MCF 10A (cell line): ENCODE measurements at places on chromosomes 13 and 19. TPM values are rescaled to one million over a fixed set of nuclear protein-coding genes. Genes with fewer than 3 reads are reported as not detected.
A peak's percentile ranks its signal among the peaks of the same experiment; 100 is the strongest.

FGF22 gene
- not detected in 2 replicates for total RNA-seq

DNA sequence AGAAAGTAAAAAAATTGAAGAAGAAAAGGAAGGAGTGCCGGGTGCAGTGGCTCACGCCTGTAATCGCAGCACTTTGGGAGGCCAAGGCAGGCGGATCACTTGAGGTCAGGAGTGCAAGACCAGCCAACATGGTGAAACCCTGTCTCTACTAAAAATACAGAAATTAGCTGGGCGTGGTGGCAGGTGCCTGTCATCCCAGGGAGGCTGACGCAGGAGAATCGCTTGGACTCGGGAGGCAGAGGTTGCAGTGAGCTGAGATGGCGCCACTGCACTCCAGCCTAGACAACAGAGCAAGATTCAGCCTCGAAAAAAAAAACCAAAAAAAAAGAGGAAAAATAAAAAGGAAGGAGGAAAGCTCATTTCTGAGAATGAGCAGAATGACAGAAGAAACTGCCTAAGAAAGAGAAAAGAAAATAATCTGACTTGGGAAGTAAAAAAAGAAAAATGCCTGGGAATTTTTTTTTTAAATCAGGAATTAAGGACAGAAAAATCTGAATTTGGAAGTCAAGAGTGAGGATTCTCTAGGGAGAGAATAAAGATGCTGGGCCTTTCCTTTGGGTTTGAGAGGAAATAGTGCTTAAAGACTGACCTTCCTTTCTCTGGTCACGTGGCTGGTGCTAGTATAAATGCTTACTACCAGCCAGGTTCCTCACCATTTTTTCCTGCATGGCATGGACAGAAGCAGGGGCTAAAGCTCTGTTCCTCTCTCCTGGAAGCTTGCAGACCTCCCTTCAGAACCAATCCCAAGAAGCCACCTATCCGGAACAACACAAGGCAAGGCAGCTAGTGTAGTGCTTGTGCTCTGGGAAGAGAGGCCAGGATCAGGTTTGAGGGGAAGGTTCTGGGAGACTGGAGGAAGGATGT is at the start of gene FFAR2:
TSS of gene FFAR2 (plus strand) at position 652 of the 864 bp plus-strand sequence. CDS start 1,458 bp downstream, outside the sequence.
- no peak for DNase-seq
- no peak within 1 kb of the TSS for H3K4me3 ChIP-seq
- H3K27ac ChIP-seq, result no peak within 1 kb of the TSS

- peaks cover under 1% of the 10 kb centered on the region for H3K27me3 ChIP-seq
- H3K27ac ChIP-seq, result no peak overlapping the region
- DNase-seq, result no peak
- H3K4me3 ChIP-seq, result no peak overlapping the region
- H3K4me1 ChIP-seq, result no peaks in the 10 kb centered on the region
- peaks cover 6% of the 10 kb centered on the region for H3K36me3 ChIP-seq
Observed at GRCh38 chr13:113666329-113666670, 719 bp upstream of the GRK1 start.

ZNF878 gene
- total RNA-seq, result not detected in 2 replicates

- H3K27ac ChIP-seq, result no peak overlapping the region
- peak; percentile 34 for DNase-seq
- H3K4me3 ChIP-seq, result no peak overlapping the region
- no peaks in the 10 kb centered on the region for H3K36me3 ChIP-seq
- no peaks in the 10 kb centered on the region for H3K27me3 ChIP-seq
- H3K4me1 ChIP-seq, result no peaks in the 10 kb centered on the region
Observed at GRCh38 chr13:81916461-81916860, 1575.5 kb upstream of the SPRY2 start.

DAPK3 gene
- 60.9 and 61.2 TPM in 2 replicates for total RNA-seq

DNA sequence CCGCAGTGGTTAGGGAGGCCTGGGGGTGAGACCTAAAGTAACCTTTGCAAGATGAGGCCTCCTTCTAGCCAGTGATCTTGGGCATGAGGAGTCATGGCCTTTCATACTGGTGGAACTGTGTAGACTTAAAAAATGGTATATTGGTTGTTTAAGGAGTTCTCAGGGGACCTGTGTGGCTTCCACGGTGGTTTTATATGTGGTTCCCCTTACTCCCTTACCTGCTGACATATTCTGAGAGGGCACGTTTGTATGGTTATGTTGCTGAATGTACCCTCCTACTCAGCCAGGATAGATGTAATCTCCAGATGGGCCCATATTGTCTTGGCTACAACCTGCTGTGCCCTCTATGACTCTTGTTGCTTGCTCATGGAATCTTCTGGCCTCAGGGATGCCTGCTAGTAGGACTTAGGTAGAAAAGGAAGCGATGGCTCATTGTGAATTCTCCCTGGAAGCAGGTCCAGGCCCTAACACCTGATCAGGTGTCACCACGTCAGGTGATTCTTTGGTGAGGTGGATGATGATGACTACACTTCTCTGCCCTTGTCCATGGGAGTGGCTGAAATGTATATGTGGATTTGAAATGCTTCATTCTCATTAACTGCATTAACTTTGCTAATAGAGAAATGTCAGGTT is 1.8 kb downstream of the ZNF460 start:
- DNase-seq, result peak; percentile 21
- peaks cover 47% of the 10 kb centered on the region for H3K36me3 ChIP-seq
- H3K4me1 ChIP-seq, result peaks cover 20% of the 10 kb centered on the region
- no peak overlapping the region for H3K27ac ChIP-seq
- H3K4me3 ChIP-seq, result no peak overlapping the region
